ENCODE measurements at places on chromosomes 11 and 22.
A peak's percentile ranks its signal among the peaks of the same experiment; 100 is the strongest.

DNA sequence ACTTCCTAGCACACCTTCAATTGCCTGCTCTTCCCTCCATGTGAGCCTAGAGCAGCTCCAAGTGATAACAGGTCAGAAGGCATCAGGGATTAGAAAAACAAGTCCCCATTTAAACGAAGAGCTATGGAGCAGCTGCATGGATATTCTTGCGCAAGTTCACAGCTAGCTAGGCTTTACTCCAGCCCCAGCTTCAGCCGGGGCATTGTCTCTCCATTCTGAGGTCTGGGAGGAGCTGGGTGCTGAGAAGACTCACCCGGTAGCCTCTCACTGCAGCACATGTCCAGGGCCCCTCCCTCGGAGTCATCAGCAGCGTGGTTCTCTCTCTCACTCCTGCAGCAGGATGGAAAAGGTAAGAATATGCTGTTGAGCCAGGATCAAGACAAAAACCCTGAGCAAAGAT, 26.0 kb downstream of the PTPN5 start:
- DNase-seq, result no peak

GRCh38 chr11:44113018-44113417, 17.5 kb downstream of the EXT2 start:
- no peak for DNase-seq

GRCh38 chr11:89405629-89406028, 85.5 kb downstream of the NOX4 start:
- no peak for DNase-seq

DNA sequence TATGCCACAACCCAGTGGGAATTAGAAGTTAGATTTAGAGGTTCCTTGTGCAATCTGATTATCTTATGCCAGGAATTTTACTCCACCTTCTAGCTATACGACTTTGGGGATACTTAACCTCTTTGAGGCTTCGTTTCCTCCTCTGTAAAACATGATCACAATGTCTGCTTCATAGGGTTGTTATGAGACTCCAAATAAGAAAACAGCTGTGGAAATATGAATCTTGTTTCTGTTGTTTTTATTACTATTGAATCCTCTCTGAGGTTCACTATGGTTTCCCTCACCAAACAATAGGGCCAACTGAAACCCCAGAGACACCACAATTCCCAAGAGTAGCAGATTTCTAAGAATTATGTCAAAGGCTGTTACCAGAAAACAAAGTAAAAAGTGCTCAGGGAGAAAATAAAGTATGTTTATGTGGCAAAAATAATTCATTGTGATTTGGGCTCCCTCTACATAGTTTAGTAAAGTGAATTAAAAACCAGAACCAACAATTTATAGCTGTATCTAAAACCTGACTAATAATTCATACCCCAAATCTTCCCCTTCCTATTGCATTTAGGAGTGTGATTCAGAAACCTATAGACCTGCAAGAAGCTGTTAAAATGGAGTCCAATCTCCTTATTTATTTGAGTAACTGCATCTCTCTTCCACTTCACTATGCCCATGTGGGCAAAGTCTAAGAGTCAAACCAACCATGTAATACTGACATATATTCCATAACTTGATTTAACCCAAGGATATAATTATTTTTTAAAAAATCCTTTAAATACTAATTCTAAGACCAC, 38.4 kb downstream of the AMBRA1 start:
- DNase-seq, result no peak

DNA sequence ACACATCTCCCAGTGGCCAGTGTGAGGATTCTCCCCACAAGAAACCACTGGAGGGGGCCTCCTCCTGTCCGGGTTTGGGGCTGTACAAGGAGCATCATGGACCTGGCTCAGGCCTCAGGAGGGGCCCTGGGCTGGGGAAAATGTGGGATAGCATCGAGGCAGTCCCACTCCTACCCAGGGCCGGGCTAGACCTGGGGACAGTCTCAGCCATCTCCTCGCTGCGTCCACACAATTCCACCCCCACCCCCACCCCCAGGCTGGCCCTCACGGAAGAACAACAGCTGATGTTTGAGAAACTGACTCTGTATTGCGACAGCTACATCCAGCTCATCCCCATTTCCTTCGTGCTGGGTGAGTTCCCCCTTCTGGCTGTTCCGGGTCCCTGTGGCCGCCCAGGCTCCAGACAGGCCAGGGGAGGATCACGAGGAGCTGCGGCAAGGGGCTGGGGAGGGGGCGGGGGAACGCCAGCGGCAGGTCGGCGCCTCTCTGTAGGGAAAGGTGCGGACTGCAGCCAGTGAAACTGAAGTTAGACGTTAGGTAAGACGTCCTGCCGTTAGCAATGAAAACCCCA, 4.8 kb downstream of the BEST1 start:
- peak; percentile 71 for DNase-seq

DNA sequence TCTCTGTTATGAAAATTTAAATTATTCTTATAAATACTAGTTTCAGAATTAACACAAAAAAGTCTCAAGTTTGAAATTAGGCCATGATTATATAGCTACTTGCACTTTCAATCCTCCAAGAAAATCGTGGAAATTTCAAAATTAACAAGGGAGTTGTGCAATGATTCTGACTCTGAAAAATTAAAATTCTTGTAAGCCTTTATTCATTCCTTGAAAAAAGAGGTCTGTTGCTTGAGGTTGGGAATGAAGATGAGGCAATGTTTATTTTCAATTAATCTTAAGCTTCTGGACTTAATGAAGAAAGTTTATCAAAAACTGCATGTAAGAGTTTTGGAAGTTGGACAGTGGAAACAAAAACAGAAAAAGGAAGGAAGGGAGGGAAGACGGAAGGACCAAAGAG, 128.2 kb upstream of the FIBIN start:
- DNase-seq, result no peak
